ENCODE measurements at places on chromosomes 11 and 22. TPM values are rescaled to one million over a fixed set of nuclear protein-coding genes. Genes with fewer than 3 reads are reported as not detected.

Gene FLRT1
- total RNA-seq = 0.10 TPM

DNA sequence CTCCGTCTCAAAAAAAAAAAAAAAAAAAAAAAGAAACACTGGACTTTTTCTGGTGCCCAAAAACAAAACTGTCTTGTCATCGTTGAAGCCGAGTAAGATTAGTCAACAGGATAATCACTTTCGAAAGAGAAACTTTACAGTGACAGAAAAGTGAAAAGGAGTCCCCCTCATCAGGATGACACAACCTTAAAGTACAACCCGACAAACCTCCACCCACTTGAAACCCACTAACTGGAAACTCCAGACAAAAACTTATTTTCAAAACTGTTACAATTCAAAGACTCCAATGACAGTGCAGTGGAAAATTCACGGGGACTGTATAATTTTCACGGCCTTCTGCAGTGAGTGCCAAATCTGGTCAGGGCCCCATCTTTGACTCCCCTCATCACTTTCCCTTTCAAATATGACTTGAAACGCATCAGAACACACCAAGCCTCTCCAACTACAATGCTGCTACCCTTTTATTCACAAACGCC lies 1.3 kb downstream of the DENND5A start:
- peak overlapping the region; percentile 87 for H3K4me3 ChIP-seq
- no peak for DNase-seq
- H3K4me1 ChIP-seq = peaks cover 22% of the 10 kb centered on the region
- H3K36me3 ChIP-seq = no peaks in the 10 kb centered on the region
- no peaks in the 10 kb centered on the region for H3K27me3 ChIP-seq

Gene CELSR1
- total RNA-seq = 0.39 TPM

Gene OR52I2
- not detected for total RNA-seq

- H3K4me1 ChIP-seq = no peaks in the 10 kb centered on the region
- no peaks in the 10 kb centered on the region for H3K27me3 ChIP-seq
- H3K36me3 ChIP-seq = no peaks in the 10 kb centered on the region
- DNase-seq = peak; percentile 42
Observed at GRCh38 chr22:46362934-46363515, 27.5 kb downstream of the TRMU start.

- no peak for DNase-seq
- H3K4me1 ChIP-seq = peaks cover 27% of the 10 kb centered on the region
- H3K27me3 ChIP-seq = no peaks in the 10 kb centered on the region
- H3K27ac ChIP-seq = peak overlapping the region; percentile 94
- no peaks in the 10 kb centered on the region for H3K36me3 ChIP-seq
Observed at GRCh38 chr11:118870396-118871343, 13.0 kb upstream of the CXCR5 start.

Gene ALX4
- total RNA-seq = 0.11 TPM

Gene OR56A1
- total RNA-seq = not detected

Gene ESAM
- total RNA-seq = 29.7 TPM

DNA sequence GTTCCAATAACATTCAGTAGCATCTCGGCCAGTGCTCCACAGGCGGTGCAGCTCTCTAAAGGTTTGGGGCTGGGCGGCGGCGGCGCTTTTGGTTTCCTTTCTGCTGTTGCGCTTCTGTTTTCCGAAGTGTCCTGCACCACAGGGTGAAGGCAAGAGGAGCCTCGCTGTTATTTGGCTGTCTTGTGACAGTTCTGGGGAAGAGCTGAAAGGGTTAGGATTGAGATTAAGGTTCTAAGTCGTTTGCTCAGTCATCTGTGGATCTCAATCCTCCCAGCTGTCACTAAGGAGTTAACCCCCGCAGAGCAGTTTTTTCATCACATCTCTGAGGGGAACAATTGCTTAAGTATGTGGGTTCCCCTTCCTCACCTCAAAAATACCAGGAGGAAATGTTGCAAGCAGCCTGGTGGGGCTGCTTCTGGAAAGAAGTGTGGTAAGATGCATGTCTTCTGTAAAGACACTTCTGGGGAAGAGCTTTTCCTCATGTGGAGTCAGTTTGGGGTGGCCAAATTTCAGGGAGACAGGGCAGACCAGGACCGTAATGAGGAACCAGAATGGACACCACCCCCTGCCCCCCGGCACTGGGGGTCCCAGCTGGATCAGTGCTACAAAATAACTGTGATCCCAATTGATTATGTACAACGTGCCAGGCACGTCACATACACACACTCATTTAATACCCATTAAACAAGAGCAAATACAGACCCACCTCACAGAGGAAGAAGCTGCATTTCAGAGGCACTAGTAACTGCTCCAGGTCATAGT lies 14.2 kb downstream of the TMEM121B start:
- no peak overlapping the region for H3K4me3 ChIP-seq
- no peaks in the 10 kb centered on the region for H3K27me3 ChIP-seq
- no peak overlapping the region for H3K27ac ChIP-seq
- no peak for DNase-seq
- H3K36me3 ChIP-seq = no peaks in the 10 kb centered on the region
- no peaks in the 10 kb centered on the region for H3K4me1 ChIP-seq

Measured in psoas muscle (tissue), 8 donors.